Stomach (tissue), 19 donors: ENCODE measurements at places on chromosomes 11 and 22.

DNA sequence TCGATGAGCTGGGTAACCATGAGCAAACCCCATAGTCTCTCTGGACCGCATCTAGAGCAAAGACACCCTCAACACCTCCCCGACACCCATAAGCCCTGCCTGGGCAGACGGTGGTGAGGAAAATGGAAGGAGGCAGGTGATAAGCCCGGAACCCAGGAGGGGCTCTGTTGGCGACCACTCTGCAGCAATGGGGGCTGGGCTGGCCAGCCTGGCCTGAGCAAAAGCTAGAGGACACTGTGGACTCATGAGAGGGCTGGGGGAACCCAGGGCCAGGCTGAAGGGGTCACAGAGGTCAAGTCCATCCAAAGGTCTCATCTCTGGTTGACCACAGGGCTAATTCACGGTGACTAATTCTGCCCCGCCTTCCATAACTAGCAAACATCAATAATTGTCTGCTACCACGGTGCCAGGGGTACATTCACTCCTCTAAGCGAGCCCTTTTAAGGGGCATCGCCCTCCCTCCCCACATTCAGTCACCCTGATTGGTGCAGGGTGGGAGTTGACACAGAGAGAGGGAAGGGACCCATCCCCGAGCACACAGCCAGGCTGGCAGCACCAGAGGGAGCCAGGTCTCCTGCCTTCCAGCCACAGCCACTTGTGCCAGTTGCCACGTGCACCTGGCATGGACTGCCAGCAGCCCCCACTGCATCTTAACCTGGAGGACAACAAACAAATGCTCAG lies 4.0 kb downstream of the PYGM start:
- no peaks in the 10 kb centered on the region for H3K27me3 ChIP-seq
- no peak overlapping the region for H3K27ac ChIP-seq
- H3K4me3 ChIP-seq, result no peak overlapping the region
- peaks cover 7% of the 10 kb centered on the region for H3K36me3 ChIP-seq
- H3K4me1 ChIP-seq, result peaks cover 27% of the 10 kb centered on the region

DNA sequence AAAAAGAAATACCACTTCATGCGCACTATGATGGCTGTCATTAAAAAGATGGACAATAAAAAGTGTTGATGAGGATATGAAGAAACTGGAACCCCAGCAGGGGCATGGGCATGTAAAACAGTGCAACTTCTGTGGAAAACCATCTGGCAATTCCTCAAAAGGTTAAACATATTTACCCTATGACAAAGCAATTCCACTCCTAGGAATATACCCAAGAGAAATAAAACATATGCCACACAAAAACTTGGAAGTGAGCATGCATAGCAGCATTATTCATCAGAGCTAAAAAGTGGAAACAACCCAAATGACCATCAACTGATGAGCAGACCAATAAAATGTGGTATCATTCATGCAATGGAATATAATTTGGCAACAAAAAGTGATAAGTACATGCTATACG lies 50.1 kb downstream of the LRRC32 start:
- no peak overlapping the region for H3K27ac ChIP-seq
- H3K27me3 ChIP-seq, result no peaks in the 10 kb centered on the region
- H3K4me3 ChIP-seq, result no peak overlapping the region
- no peaks in the 10 kb centered on the region for H3K36me3 ChIP-seq

GRCh38 chr11:75442161-75442885 lies 9.3 kb upstream of the KLHL35 start:
- no peaks in the 10 kb centered on the region for H3K4me1 ChIP-seq
- H3K36me3 ChIP-seq, result no peaks in the 10 kb centered on the region
- H3K27me3 ChIP-seq, result no peaks in the 10 kb centered on the region
- H3K27ac ChIP-seq, result no peak overlapping the region

DNA sequence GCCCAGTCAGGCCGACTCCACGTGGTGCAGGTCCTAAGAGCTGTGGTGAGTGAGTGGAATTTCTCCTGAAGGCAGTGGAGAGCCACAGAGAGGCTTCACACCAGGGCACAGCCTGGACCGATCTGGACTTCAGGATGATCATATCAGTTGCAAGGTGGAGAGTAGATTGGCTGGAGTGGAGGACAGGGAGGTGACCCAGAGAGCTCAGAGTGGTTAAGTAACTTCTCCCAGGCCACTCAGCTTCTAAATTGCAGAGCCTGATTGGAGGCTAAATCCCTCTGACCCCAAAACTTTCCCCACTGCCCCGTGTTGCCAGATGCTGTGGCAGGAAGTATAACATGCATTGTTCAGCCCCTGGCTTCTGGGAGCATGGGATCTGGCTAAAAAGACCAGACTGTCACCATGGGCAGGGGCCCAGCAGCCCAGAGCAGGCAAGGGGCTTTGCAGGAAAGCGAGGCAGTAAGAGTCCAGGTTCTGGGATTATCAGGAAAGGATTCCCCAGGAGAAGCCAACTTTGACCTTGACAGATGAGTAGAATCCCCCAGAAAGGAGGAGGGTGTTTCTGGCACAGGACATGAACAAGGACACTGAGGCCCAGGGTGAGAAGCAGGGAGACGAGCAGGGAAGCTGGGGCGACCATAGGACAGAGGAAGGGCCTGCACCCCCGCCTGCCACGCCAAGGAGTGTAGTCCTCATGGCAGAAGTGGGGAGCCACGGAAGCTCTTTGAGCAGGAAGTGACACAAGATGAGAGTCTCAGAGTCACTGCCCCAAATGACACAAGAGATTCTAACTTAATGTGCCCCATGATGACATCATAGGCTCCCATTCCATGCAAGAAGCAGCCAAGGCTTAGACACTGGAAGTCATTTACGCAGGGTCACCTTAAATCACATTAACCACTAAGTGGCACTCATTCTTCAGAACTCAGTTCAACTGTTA lies 4.8 kb downstream of the SLC35C1 start:
- peaks cover 37% of the 10 kb centered on the region for H3K4me1 ChIP-seq
- no peak for DNase-seq
- no peak overlapping the region for H3K27ac ChIP-seq
- no peak overlapping the region for H3K4me3 ChIP-seq
- H3K36me3 ChIP-seq, result peaks cover 18% of the 10 kb centered on the region

- H3K27me3 ChIP-seq, result no peaks in the 10 kb centered on the region
- DNase-seq, result no peak
- H3K4me3 ChIP-seq, result no peak overlapping the region
- H3K4me1 ChIP-seq, result no peaks in the 10 kb centered on the region
Observed at GRCh38 chr11:18676803-18677202, 21.8 kb upstream of the TMEM86A start.

DNA sequence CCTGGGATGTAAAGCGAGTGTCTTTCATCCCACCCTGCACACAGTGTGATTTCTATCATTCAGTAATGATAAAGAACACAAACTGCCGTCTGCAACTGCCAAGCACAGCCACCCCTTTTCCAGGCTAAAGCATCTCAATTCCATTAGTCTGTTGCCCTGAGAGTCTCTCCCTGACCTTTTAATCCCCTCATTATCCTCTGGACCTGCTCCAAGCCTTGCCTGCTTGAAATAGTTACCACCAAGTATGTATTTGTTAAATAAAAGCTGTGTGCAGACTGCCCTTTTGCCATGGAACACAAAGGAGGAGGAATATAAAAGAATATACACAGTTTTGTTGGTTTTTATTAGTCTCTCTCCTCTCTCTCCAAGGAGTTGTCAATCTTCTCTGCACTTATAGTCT lies 13.0 kb downstream of the GRAP2 start:
- no peaks in the 10 kb centered on the region for H3K36me3 ChIP-seq
- DNase-seq, result no peak
- H3K27me3 ChIP-seq, result no peaks in the 10 kb centered on the region
- no peak overlapping the region for H3K27ac ChIP-seq

DNA sequence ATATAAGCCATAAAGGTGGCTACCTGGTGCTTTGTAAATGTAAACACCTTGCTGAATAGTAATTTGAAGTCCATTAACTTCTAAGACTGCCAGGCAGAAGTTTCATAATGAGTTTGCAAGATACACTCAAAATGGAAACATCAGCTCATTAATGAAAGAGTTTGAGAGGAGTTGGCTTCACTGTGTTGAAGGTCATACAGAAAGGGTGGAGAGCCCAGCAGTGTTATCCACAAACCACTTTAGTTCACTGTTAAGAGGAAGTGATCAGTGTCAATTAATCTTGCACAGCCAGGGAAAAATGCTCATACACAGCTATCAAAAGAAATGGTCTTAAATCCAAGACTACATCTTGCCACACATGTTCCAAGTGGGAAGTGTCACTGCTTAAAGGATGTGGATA lies 689.4 kb downstream of the JRKL start:
- DNase-seq, result no peak
- no peaks in the 10 kb centered on the region for H3K36me3 ChIP-seq
- no peaks in the 10 kb centered on the region for H3K27me3 ChIP-seq
- H3K27ac ChIP-seq, result no peak overlapping the region
- no peaks in the 10 kb centered on the region for H3K4me1 ChIP-seq
- no peak overlapping the region for H3K4me3 ChIP-seq

DNA sequence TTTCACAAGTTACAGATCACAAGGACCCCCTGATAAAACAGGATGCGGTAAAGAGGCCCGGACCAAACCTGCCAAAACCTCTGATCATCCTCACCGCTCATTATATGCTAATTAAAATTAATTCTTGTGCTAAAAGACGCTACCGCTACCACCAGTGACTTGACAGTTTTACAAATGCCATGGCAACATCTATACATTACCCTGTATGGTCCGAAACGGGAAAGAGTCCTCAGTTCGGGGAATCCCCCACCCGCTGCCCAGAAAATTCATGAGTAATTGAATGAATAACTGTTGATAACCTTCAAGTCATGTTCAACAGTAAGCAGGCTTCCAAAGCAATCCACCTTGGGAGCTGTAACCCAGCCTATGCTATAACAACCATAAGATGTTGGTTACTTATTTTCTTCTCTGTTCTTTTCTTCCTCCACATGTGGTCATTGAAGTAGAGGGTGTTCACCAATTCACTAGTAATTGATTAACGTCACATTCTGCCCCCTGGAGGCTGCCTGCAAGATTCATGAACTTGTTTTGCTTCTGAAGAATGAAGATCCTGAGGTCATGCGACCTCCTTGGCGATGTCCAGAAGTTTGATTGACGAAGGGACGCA lies 20.6 kb downstream of the APOBEC3H start:
- H3K4me1 ChIP-seq, result peaks cover 3% of the 10 kb centered on the region
- no peak overlapping the region for H3K27ac ChIP-seq
- no peak overlapping the region for H3K4me3 ChIP-seq

DNA sequence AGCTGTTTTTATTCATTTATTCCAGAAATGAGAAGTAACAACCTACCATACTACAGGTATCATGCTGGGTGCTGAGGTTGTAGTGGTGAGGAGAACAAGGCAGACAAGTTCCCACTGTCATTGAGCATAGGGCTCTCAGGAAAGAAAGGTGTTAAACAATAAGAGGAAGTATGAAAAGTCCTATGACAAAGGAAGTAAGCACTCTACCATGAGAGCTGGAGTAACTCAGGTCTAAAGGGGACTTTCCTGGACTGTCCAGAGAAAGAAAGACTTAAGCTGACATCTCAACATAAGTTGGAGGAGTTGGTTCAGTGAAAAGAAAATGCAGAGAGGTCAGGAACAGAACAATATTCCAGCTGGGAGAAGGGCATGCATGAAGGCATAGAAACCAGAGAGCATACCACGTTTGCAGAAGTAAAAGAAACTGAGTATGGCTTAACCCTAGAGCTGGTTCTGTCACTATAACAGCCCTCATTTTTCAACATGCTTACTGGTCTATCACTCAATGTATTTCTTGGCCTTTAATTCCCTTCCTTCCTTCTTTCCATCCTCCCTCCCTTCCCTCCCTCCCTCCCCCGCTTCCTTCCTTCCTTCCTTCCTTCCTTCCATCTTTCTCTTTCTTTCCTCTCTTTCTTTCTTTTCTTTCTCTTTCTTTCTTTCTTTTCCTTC lies 137.8 kb upstream of the BDNF start:
- no peaks in the 10 kb centered on the region for H3K36me3 ChIP-seq
- no peak for DNase-seq
- no peak overlapping the region for H3K4me3 ChIP-seq

DNA sequence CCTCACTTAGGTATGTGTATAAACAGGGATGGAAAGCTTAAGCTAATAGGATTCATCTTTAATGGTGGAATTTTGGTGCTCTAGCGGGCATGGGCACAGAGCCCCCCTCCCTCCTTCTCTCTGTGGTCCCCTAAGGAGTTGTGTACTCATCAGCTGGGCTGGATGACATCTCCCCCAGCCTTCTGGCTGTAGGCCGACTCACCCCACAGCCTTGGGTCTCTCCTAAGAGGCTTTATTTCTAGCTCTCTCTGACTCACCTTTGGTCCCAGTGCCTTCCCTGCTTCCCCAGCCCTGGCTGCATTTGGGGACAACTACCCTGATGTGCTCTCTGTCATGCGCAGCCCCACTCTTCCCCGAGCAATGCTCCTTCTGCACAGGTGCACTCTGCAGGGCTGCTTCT lies 26.9 kb downstream of the SLC6A5 start:
- H3K4me1 ChIP-seq, result no peaks in the 10 kb centered on the region
- H3K4me3 ChIP-seq, result no peak overlapping the region
- no peak overlapping the region for H3K27ac ChIP-seq
- no peaks in the 10 kb centered on the region for H3K36me3 ChIP-seq

GRCh38 chr22:29480512-29481264 lies 670 bp downstream of the NEFH start:
- DNase-seq, result peak; percentile 92
- H3K27ac ChIP-seq, result no peak overlapping the region
- peaks cover 77% of the 10 kb centered on the region for H3K27me3 ChIP-seq
- peaks cover 15% of the 10 kb centered on the region for H3K4me1 ChIP-seq
- no peaks in the 10 kb centered on the region for H3K36me3 ChIP-seq
- H3K4me3 ChIP-seq, result peak overlapping the region; percentile 14

DNA sequence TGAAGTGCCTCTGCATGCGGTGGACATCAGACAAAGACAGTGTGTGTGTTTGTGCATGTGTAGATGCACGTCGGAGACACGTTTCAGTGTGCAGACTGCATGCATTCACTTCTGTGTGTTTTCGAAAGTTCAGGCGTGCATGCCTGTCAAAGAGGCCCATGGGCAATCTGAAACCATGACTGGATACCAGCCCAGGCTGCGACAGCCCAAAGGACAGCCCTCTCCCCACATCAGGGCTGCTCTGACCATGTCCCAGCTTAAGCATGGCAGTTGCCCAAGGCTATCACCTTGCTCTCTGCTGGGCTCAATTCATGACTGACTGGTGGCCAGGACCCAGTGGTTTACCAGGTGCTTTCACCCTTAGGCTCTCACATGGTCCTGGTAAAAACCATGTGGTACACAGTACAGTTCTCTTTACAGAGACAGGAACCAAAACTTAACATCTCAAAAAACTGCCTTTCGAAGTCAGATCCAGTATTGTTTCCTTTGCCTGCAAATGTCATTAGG lies 423.7 kb upstream of the CADM1 start:
- no peak overlapping the region for H3K27ac ChIP-seq
- no peaks in the 10 kb centered on the region for H3K27me3 ChIP-seq
- peaks cover 4% of the 10 kb centered on the region for H3K4me1 ChIP-seq
- no peak overlapping the region for H3K4me3 ChIP-seq
